ENCODE measurements at places on chromosomes 3 and 15. TPM values are rescaled to one million over a fixed set of nuclear protein-coding genes. Genes with fewer than 3 reads are reported as not detected.

DNA sequence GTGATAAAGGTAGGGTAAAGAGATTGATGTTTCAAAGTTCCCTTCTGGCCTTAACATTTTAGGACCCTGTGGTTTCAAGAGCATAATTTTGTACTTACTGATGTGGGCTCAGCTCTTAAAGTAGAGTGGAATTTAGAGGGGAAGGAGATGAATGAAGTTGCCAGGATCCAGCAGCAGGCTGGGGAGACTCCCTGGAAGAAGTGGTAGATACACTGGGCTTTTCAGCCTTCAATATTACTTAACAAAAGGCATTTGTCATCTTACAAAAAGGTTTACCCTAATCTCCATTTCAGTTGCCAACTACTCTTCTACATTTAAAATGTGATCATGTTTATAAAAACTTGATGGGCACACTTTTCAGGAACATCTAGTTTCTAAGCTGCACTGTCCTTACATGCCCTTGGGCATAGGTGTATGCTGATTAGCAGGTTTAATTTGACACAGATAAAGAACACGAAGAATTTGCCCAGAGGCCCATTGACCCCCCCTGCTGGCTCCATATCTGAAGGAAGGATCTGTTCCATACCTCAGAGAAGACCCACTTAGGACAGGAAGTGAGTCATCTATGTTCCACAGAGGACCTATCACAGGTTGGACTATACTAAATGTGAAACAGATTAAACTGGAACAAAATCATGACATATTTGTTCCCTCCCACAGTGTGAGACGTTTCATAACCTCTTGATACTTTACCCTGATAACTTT, 93.0 kb upstream of the LPP start:
- peak; percentile 72 for DNase-seq

Gene CAMP
- total RNA-seq, result not detected

Gene P2RY1
- total RNA-seq, result 19.6 TPM

Gene NPAP1
- total RNA-seq, result not detected

Data from Calu3 (cell line).